PC-9 (cell line): ENCODE measurements at places on chromosomes 7 and 10. TPM values are rescaled to one million over a fixed set of nuclear protein-coding genes. Genes with fewer than 3 reads are reported as not detected.

DNA sequence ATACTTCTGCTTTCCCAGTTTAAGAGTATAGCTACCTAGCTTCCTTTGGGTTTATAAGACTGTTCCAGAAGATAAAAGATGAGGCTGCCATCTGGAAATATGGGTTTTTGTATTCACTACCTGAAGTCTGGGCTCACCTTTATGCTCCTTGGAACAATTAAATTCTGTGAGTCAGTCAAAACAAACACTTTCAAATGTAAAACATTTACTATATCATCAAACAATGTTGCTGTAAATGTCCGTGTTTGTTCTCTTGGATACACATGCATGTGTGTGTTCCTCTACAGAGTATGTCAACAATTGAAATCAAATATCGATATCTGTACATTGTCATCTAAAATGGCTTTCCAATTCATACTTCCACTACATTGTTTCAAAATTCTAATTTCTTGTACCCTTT, 525.6 kb downstream of the MDFIC start:
- H3K27me3 ChIP-seq = no peaks in the 10 kb centered on the region
- no peak overlapping the region for H3K4me3 ChIP-seq
- DNase-seq = no peak
- no peak overlapping the region for H3K27ac ChIP-seq

- H3K27me3 ChIP-seq = no peaks in the 10 kb centered on the region
- H3K36me3 ChIP-seq = no peaks in the 10 kb centered on the region
- H3K4me1 ChIP-seq = 0 out of 2 replicates have a peak, but pooled peaks cover 8% of the 10 kb centered on the region
- H3K27ac ChIP-seq = no peak overlapping the region
- H3K4me3 ChIP-seq = no peak overlapping the region
Measured at GRCh38 chr7:82566752-82567151, 123.2 kb upstream of the CACNA2D1 start.

DNA sequence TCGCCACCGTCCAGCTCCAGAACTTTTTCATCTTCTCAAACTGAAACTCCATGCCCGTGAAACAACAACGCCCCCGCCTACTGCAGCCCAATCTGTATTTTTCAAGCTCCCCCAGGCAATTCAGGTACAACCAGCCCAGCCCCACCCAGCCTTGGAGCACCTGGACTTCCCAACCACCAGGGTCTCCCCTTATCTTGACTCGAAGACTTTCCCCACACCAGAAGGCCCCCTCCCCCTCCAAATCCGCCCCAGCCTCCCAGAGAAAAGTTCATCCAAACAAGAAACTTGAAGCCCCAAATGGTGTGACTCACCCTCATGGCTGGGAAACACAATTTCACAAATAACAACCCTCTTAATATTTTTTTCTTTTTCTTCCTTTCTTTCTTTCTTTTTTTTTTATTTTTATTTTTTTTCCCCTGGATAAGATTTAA, 10.6 kb downstream of the ZCCHC24 start:
- DNase-seq = peak; percentile 74
- H3K27me3 ChIP-seq = no peaks in the 10 kb centered on the region
- peaks cover 53% of the 10 kb centered on the region for H3K4me1 ChIP-seq
- H3K4me3 ChIP-seq = peak overlapping the region; percentile 43; the same call in 1 of the 2 replicates

- DNase-seq = no peak
- H3K4me3 ChIP-seq = no peak overlapping the region
- no peak overlapping the region for H3K27ac ChIP-seq
- no peaks in the 10 kb centered on the region for H3K36me3 ChIP-seq
- H3K4me1 ChIP-seq = no peaks in the 10 kb centered on the region
Measured at GRCh38 chr10:105187243-105187642, 546.2 kb downstream of the SORCS3 start.

DNA sequence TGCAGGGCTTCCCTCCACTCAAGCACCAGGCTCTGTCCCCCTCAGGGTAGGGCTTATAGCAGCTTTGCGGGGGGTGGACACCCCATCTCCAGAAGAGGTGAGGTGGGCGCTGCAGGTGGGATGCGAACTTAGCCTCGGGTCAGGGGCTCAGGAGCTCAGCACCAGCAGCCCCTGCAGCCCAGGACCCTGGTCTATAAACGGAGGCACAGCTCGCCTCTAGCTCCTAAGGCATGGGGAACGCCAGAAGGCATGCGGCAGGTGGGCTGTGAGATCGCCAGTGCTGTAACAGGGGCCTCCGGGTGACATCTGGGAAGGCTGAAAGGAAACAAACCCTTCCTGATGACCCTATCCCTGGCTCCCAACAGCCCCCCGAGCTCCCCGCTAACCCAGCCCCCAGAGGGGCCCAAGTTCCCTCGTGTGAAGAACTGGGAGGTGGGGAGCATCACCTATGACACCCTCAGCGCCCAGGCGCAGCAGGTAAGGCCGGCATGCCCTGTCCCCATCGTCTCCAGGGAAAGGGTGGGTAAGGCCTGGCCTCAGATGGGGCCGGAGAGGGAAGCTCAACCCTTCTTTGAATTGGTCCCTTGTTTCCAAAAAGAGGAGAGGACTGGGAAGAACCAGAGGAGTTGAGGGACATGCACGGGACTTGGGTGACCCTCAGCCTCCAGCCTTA, 4.2 kb downstream of the NOS3 start:
- no peak overlapping the region for H3K27ac ChIP-seq
- peaks cover 11% of the 10 kb centered on the region; the same call in 1 of the 2 replicates for H3K27me3 ChIP-seq
- H3K36me3 ChIP-seq = no peaks in the 10 kb centered on the region
- H3K4me3 ChIP-seq = no peak overlapping the region

- peaks cover 10% of the 10 kb centered on the region for H3K4me1 ChIP-seq
- H3K4me3 ChIP-seq = peak overlapping the region; percentile 55
- H3K27me3 ChIP-seq = no peaks in the 10 kb centered on the region
- H3K36me3 ChIP-seq = no peaks in the 10 kb centered on the region
- H3K27ac ChIP-seq = no peak overlapping the region
- peak; percentile 66 for DNase-seq
Measured at GRCh38 chr7:66413379-66414114, 208.4 kb downstream of the TPST1 start.

- no peak overlapping the region for H3K4me3 ChIP-seq
- no peak overlapping the region for H3K27ac ChIP-seq
- H3K27me3 ChIP-seq = no peaks in the 10 kb centered on the region
- no peaks in the 10 kb centered on the region for H3K36me3 ChIP-seq
Measured at GRCh38 chr7:30331338-30331737, 46.9 kb downstream of the ZNRF2 start.

Gene NAT16
- not detected in 2 replicates for total RNA-seq

DNA sequence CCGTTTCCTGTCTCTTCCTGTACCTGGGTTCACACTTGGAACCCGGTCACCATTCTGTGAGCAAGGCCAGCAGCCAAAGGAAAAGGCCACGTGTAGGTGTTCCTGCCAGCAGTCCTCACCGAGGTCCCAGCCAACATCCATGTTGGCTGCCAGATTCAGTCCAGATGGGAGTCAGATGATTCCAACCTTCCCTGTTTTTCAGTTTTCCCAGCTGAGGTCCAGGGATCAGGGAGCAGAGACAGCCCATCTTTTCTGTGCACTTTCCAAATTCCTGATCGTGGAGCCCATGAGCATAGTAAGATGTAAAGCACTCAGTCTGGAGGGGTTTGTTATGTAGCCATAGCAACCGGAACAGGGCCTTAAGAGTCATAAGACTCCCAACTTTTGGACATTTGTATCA, 3.9 kb upstream of the PVRIG start:
- no peaks in the 10 kb centered on the region for H3K27me3 ChIP-seq
- H3K4me3 ChIP-seq = no peak overlapping the region
- peaks cover 11% of the 10 kb centered on the region for H3K4me1 ChIP-seq
- H3K27ac ChIP-seq = no peak overlapping the region

- H3K4me3 ChIP-seq = no peak overlapping the region
- no peak overlapping the region for H3K27ac ChIP-seq
- H3K4me1 ChIP-seq = no peaks in the 10 kb centered on the region
- no peak for DNase-seq
Measured at GRCh38 chr7:143392875-143393266, 11.7 kb downstream of the ZYX start.

- H3K36me3 ChIP-seq = no peaks in the 10 kb centered on the region
- DNase-seq = no peak
- no peak overlapping the region for H3K4me3 ChIP-seq
- no peaks in the 10 kb centered on the region for H3K27me3 ChIP-seq
Measured at GRCh38 chr7:46745707-46746090, 824.6 kb upstream of the IGFBP3 start.

Gene AQP1
- total RNA-seq = 4.0 and 4.8 TPM in 2 replicates
